ENCODE measurements at places on chromosomes 5 and 9.

- DNase-seq, result no peak
Measured at GRCh38 chr9:72154468-72155285, 5.4 kb downstream of the GDA start.

DNA sequence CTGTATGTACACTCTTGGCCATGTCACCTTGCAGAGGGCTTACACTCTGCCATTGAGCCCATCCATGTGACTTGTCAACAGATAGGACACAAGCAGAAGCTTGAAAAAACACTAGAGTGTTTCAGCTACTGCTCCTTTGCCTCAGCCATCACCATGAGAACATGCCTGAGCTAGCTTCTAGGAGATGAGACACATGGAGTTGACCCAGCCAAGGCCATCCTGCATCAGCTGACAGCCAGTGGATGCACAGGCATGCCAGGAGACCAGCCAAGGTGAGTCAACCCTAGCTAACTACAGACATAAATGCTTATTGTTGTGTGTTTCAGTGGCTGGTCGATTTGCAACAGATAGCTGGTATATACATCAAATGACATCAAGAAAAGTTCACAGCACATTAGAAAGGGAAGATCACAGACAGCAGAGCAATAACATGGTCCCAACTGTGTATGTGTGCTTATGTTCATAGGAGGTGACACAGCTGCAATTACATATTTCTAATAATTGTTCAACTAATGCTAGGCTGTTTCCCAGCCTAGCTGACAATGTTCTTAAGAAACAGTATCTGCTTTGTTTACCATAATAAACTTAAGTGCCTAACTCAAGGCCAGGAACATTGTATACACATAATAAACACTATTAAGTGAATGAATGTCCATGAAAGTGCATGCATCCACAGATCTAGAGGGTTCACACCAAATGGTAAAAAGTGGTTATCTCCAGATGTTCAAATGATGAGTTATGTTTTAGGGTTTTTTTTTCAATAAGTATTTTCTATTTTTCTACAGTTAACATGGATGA, 105.7 kb downstream of the SPOCK1 start:
- no peak for DNase-seq

DNA sequence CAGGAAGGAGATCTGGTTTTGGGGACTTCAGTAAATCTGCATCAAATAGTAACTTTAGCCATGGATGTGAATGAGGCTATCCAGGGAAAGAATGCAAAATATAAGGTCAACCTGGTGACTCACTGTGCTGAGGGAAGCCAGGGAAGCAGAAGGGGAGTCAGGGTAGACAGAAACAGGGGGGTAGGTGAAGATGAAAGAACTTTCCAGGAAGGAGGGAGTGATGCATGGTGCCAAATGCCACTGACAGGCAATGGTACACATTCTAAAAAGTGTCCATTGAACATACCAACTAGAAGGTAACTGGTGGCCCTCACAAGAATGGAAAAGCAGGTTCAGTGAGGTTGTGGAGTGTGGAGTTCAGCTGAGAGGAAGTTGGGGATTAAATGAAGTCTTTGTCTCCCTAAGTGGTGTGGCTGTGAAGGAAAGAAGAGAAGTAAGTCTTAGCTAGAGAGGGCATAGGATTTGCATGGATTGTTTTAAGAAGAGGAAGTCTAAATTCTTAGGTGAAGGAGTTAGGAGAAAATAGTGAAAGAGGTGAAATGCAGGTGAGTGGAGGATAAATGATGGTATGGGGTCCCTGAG, 35.5 kb downstream of the PALM2AKAP2 start:
- DNase-seq, result no peak

GRCh38 chr5:154793599-154794524, 38.7 kb downstream of the LARP1 start:
- DNase-seq, result no peak

- no peak for DNase-seq
Measured at GRCh38 chr5:73531356-73531755, 33.1 kb downstream of the BTF3 start.

GRCh38 chr5:15365070-15365469, 134.9 kb upstream of the FBXL7 start:
- DNase-seq, result no peak

- DNase-seq, result no peak
Measured at GRCh38 chr9:106075236-106075959, 381.1 kb downstream of the TMEM38B start.

DNA sequence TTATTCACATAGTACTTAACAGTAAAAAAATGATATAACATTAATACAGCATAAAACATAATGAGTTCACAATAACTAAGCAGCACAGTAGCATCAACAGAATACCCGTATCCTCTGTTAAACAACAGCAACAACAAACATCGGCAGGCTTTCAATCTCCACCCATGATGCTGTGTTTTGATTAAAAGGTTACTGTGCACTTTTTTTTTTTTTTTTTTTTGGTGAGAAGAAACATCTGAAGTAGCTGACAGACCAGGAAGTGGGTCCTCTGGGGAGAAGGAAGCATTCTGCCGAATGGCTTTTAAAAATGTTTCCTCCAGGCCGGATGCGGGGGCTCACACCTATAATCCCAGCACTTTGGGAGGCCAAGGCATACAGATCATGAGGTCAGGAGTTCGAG, 282.3 kb downstream of the EPB41L4A start:
- no peak for DNase-seq

- no peak for DNase-seq
Measured at GRCh38 chr5:137399911-137400310, 99.2 kb downstream of the SPOCK1 start.

GRCh38 chr9:97983589-97984187, 547 bp downstream of the ANP32B start:
- peak; percentile 82 for DNase-seq

GRCh38 chr5:8730194-8730593, 815.7 kb downstream of the SEMA5A start:
- no peak for DNase-seq

DNA sequence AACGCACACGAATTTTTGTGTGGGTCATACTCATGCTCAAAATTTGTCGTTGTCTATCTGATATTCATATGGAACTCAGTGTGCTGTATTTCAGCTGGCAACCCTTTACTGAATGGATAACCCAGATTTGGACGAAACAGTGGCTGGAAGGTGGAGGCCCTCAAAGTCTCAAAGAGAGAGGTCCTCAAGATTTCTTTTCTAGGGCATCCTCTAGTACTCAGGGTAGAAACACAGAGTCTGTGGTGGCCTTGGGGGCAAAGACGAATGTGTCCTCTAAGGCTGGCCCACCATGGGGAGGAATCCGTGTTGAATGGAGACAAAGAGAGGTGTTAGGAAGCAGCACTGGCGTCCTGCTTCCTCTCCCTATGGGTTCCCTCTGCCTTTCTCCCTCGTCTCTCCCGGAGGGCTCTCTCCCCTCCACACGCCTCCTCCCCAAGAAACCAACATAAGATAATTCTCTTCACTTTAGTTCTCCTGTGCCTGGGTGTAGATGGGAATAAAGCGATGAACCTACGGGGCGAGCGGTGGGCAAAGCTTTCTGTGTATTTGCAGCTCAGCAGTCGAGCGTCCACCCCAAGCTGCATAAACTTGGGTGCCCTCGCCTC, 333.7 kb downstream of the CWC27 start:
- no peak for DNase-seq

- peak; percentile 46 for DNase-seq
Measured at GRCh38 chr9:128702949-128703615, 779 bp downstream of the PKN3 start.

- DNase-seq, result no peak
Measured at GRCh38 chr5:90890180-90890579, 331.6 kb downstream of the ADGRV1 start.

GRCh38 chr5:134549714-134550113, 24.2 kb downstream of the JADE2 start:
- no peak for DNase-seq

- no peak for DNase-seq
Measured at GRCh38 chr5:1764606-1764960, 35.1 kb downstream of the MRPL36 start.

- DNase-seq, result no peak
Measured at GRCh38 chr5:124910354-124911016, 164.0 kb upstream of the ZNF608 start.

DNA sequence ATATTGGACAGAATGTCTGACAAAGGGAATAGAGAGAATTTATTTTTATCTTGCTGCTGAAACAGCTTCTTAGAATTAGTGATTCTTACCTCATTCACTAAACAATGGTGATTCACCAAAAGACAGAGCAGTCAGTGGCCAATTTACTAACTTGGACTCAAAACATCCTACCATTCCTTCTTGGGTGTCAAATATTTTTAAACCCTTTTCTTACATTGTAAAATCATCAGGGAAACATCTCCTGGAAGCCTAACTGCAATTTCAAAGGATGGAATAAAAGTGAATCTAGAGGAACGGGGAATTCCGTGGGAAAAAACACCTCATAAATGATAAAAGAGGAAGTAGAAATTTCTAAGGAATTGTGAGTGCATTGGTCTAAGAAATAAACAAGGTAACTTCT, 97.7 kb downstream of the LHFPL2 start:
- DNase-seq, result no peak

- peak; percentile 17 for DNase-seq
Measured at GRCh38 chr9:21505425-21506179, 23.5 kb upstream of the IFNE start.

DNA sequence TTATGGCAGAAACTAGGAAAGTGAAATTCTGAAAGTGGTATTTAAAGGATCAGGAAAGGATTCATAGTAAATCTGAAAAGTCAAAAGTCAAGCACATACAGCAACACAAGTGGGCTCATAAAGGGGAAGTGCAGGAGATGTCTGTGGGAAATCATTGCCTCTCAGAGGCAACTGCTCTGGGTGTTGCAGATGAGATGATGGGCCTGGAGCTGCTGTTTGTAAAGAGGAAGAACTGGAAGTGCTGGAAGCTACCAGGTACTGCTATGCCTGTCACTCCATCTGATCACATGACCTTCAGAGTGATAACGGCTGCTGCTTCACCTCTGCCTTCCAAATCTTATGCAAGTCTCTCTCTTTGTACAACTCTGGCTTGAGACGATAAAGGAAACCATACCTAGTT, 55.9 kb downstream of the ADRB2 start:
- no peak for DNase-seq

DNA sequence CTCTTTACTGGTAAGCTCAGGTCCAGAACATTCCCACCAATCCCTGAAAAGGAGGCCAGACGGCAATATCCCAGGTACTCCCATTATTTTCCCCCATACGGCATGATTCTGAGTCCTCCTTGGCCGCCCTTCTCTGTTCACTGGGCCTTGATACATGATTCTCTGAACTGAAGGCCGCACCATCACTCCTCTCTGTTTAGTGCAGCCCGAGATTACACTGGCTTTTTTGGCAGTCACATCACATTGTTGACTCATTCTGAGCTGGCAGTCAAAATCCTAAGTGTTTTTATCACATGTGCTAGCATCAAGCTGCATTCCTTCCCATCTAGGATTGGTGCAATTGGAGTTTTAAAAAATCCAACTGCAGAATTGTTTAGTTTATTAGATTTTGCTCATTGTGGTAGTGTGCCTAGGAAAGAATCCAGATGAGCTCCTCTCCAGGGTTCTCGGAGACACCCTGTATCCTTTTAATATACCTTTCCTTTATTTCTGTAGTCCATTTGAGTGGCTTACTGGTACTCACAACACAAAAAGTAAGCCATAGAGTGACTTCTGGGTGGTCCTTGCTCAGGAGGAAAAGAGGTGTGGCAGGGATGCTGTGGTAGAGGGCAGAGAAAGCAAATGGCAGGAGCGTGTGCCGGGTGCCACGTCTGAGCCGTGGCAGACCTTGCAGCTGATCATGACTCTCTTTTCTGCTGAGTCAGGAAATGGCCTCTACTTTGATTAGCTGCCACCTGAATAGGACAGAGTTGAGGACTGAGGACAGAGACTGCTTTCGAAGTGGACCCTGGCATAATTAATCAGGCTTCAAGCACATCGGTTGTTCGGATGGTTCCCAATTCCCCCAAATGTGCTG, 121.1 kb upstream of the IL12B start:
- DNase-seq, result no peak

DNA sequence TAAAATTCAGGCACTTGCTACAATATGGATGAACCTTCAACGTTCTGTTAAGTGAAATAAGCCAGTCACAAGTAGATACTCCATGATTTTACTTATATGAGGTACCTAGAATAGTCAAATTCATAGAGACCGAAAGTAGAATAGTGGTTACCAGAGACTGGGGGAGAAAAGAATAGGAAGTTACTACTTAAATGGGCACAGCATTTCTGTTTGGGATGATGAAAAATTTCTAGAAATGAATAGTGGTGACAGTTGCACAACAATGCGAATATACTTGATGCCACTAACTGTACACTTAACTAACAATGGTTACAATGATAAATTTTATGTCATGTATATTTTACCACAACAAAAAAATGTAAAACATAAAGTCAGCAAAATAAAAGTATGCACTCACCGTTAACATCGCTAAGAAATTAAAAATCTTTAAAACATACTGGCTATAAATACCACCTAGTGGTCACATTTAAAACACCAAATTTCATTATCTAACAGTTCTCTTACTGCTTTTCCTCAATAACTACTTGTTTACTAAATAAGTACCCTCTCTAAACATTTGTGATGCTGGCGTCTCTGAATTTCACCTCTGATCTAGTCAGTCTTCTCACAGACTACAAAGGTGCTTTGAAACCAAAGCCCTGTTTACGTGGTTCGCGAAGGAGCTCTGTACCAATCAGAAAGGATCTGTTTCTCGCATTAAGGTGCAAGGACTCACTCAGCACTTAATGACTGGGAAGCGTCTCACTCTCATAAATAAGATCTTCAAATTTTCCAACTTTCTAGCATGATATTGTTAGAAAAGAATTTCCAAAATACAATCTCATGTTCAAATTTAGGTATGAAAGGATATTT, 22.7 kb downstream of the KIF3A start:
- no peak for DNase-seq

GRCh38 chr9:38642951-38643814, 22.8 kb upstream of the ANKRD18A start:
- DNase-seq, result no peak

- no peak for DNase-seq
Measured at GRCh38 chr5:78320401-78320800, 25.9 kb upstream of the AP3B1 start.

GRCh38 chr5:73298772-73299630, 126.0 kb downstream of the TMEM174 start:
- DNase-seq, result no peak

DNA sequence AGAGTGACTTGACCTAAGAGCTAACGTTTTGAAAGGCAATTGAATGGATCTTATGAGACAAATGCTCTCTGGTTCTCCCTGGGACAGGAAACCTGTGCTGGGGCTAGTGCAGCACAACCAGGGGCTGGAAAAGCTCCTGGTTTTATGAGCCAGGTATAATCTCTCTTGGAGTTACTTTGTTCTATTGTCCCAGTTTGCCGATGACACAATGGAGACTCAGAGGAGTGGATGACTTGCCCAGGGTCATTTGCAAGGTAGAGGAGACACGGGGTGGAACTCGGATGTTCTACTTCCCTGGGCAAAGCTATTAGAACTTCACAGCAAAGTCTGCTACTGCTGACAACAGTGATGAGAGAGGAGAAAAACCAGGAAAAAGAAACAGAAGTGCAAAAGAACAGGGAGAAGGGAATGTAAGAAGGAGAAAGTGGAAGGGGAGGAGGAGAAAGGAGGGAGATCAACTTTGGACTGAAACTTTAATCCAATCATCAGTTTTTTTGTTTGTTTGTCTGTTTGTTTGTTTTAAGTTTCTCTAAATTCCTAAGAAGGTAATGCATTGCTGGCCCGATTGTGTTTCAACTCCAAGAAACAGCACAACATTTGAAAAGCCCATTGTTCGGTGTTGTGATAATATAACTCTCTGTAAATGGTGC, 7.4 kb upstream of the GSN start:
- DNase-seq, result no peak

- no peak for DNase-seq
Measured at GRCh38 chr9:80899208-80899607, 790.1 kb downstream of the TLE1 start.

GRCh38 chr5:142056816-142057696, 44.2 kb upstream of the GNPDA1 start:
- DNase-seq, result no peak
